ENCODE measurements at places on chromosomes 3 and 15.

DNA sequence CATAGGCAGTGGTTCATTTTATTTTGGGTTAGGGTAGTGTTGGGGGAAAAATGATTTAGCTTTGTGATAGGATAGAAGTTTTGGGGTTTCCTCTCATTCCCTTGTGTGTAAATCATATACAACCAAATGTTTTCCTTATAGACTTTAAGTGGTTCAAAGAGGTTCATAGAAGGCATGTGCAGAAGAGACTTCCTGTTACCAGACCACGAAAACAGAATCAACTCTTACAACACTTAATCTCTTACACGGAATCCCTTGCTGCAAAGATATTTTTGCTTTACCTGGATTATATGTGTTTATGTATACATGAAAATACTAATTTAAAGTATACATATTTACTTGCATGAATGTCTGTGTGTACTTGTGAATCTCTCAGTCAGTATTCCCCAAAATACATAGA lies 2.9 kb downstream of the TMOD2 start:
- H3K4me1 ChIP-seq = no peaks in the 10 kb centered on the region
- no peaks in the 10 kb centered on the region for H3K36me3 ChIP-seq
- H3K4me3 ChIP-seq = no peak overlapping the region
- DNase-seq = no peak

DNA sequence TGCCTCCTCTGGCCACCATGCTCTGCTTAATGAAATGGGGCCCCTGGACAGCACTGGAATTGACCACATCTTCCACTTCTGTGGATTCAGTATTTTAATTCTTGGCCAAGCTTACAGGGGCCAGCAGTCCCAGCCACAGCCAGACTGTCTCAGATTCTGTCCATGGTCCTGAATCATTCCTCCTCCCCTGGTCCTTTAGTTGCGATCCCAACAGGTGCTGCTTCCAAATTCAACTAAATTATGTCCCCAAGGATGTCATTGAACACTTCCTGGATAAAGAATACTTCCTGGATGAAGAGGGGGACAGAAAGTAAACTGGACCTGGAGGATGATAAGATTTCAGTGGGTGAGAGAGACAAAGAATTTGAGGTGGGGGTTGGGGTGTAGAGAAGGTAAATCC lies 111.1 kb upstream of the FOXB1 start:
- H3K4me1 ChIP-seq = no peaks in the 10 kb centered on the region
- no peaks in the 10 kb centered on the region for H3K36me3 ChIP-seq
- no peak overlapping the region for H3K4me3 ChIP-seq
- no peak for DNase-seq
- no peaks in the 10 kb centered on the region for H3K27me3 ChIP-seq

DNA sequence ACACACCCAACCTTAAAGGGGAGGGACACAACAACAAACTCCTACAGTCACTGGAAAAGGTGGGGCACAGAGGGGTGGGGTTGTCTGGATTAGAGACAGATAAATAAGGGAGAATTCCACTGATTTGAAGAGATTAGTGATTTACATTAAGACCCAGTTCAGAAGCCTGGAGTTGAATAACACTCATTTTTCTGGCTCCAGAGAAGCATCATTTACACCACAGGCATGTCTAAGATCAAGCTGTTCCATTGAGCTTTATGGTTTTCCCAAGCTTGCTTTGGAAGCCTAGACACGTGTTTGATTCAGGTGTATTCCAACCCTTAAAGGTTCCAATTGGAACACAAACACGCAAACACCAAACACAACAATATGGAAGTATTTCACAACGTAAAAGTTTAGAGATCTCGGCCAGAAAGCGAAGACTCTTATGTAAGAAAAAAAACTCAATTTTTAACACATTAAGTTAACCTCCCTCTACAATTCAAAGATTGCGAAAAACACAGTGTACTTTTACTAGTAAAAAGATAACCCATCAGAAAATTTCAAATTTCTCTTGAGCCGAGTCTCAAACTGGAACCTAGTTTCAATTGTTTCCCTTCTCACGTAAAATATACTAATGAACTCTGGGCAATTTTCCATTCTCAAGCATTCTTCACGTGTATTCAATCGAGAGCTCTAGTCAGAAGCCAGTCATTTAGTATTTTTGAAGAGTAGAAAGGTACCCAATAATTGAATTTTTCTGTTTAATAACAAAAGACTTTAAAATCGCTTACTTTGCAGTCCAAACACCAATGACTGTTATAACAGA lies 2.1 kb downstream of the TRA2B start:
- H3K4me1 ChIP-seq = peaks cover 50% of the 10 kb centered on the region
- no peaks in the 10 kb centered on the region for H3K27me3 ChIP-seq
- H3K4me3 ChIP-seq = peak overlapping the region; percentile 99
- no peak for DNase-seq
- H3K36me3 ChIP-seq = peaks cover 7% of the 10 kb centered on the region

GRCh38 chr15:41557673-41558399 lies 1.2 kb upstream of the TYRO3 start:
- peaks cover 34% of the 10 kb centered on the region for H3K4me1 ChIP-seq
- DNase-seq = no peak
- H3K4me3 ChIP-seq = no peak overlapping the region
- no peaks in the 10 kb centered on the region for H3K27me3 ChIP-seq
- peak overlapping the region; percentile 51 for H3K27ac ChIP-seq

GRCh38 chr3:117853923-117854668 lies 1144.5 kb downstream of the TUSC7 start:
- H3K36me3 ChIP-seq = no peaks in the 10 kb centered on the region
- no peaks in the 10 kb centered on the region for H3K27me3 ChIP-seq
- H3K27ac ChIP-seq = no peak overlapping the region
- no peak overlapping the region for H3K4me3 ChIP-seq
- no peak for DNase-seq

DNA sequence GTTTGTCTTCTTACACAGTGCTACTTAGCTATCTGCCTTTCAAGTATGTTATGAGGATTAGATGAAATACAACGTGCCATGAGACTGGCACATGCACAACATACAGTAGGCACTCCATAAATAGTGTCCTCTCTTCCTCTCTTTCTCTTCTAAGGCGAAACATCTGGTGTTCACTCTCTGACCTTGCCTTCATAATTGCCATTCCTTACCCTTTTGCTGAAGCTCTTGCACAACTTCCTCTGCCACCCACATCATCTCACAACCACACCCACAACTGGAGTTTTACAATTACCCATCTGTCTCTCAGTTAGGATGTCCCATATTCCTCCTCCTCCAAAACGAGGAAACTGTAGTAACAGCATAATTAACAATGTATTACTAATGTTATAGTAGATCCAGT lies 26.4 kb upstream of the ACP3 start:
- no peak for DNase-seq
- no peak overlapping the region for H3K4me3 ChIP-seq
- H3K4me1 ChIP-seq = no peaks in the 10 kb centered on the region
- no peaks in the 10 kb centered on the region for H3K36me3 ChIP-seq

DNA sequence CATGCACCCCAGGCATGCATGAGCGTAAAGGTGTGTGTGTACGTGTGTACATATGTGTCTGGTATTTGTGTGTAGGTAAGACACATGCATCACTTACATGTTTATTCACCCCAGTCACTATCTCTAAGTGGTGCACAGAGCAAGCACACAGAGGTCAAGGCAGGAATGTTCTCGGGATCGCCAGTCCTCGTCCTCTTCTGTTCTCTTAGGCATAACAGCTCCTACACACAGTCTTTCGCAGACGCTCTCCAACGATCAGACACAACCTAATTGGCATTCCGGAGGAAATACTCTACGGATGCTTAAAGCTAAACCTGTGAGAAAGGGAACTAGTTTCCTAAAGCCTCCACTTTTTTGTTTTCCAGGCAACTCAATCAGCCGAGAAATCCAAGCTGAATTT lies 95.9 kb downstream of the ADAMTS17 start:
- no peak overlapping the region for H3K27ac ChIP-seq
- H3K27me3 ChIP-seq = no peaks in the 10 kb centered on the region
- no peaks in the 10 kb centered on the region for H3K4me1 ChIP-seq

DNA sequence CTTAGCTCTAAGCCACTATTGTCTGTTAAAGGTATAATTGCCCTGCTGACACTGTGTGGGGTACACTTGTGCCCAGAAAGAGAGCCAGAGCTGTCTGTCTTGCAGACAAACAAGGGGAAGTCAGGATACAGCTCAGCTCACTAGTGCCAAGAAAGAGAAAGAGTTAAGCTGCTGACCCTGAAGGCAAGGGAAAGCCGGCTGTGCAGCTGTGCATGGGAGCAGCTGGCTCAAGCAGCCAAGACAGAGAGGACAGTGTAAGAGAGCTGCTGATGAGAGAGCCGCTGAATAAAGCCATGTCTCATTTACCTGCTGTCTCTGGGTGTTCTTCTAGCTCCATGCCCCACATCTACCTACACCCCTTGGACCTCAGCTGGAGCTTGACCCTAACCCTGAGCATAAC lies 428.1 kb upstream of the NAALADL2 start:
- no peak overlapping the region for H3K4me3 ChIP-seq
- H3K36me3 ChIP-seq = no peaks in the 10 kb centered on the region
- no peaks in the 10 kb centered on the region for H3K4me1 ChIP-seq
- no peak overlapping the region for H3K27ac ChIP-seq
- H3K27me3 ChIP-seq = no peaks in the 10 kb centered on the region

DNA sequence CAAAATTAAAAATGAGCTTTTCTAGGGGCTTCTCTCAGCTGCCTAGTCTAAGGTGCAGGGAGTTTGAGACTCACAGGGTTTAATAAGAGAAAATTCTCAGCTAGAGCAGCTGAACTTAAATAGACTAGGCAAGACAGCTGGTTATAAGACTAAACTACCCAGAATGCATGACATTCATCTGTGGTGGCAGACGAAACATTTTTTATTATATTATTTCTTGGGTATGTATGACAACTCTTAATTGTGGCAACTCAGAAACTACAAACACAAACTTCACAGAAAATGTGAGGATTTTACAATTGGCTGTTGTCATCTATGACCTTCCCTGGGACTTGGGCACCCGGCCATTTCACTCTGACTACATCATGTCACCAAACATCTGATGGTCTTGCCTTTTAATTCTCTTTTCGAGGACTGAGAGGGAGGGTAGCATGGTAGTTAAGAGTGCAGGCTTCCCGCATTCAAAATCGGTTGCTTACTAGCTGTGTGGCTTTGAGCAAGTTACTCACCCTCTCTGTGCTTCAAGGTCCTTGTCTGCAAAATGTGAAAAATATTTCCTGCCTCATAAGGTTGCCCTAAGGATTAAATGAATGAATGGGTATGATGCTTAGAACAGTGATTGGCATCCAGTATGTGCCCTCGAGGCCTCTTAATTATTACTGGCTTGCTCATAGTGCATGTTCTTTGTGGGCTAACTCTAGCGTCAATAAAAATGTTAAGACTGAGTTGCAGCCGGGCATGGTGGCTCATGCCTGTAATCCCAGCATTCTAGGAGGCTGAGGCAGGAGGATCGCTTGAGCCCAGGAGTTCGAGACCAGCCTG lies 984 bp downstream of the CCR5 start:
- no peak for DNase-seq
- no peaks in the 10 kb centered on the region for H3K4me1 ChIP-seq
- H3K27me3 ChIP-seq = no peaks in the 10 kb centered on the region
- no peaks in the 10 kb centered on the region for H3K36me3 ChIP-seq

DNA sequence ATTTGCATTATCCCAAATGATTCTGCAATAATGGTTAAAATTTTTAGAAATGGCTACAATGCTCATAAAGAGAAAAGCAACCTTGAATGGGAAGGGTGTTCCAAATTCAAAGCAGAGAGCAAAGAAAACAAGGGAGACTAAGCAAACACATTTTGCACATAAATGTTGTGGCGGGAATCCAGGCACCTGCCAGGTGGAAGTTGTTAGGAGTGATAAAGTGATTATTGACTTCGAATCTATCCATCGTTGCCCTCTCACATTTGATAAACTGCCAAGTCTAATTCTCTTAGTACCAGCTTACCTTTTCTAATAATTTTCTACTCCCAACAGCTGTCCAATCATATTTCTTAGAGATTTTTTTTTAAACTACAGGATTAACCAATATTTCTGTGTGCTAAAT lies 244.5 kb downstream of the CACNA2D3 start:
- no peaks in the 10 kb centered on the region for H3K27me3 ChIP-seq
- no peaks in the 10 kb centered on the region for H3K36me3 ChIP-seq
- H3K4me3 ChIP-seq = no peak overlapping the region
- DNase-seq = no peak

DNA sequence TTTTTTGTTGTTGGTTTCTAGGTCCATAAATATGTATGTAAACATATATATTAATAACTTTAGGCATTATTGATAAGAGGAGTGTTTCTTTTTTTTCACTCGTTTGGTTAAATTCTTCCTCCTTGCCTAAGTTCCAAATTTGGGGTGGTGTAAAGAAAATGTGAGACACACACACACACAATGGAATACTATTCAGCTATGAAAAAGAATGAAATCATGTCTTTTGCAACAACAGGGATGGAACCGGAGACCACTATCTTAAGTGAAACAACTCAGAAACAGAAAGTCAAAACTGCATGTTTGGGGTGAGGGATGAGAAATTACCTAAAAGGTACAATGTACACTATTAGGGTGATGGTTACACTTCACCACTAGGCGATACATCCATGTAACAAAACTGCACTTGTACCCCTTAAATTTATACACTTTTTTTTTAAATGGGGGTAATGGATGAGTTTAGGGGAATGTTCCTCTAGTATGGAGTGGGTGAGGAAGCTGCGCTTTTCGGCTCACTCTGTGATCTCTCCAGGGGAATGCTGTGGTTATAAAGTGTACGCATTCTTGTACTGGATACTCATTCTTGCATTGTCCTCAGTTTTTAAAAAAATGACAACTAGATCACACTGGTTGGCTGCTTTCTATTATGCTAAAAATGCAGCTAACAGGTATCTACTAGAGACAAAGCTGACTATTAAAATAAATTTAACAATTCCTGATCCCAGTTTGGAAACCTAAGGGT lies 50.8 kb upstream of the PPARG start:
- H3K27ac ChIP-seq = no peak overlapping the region
- H3K36me3 ChIP-seq = no peaks in the 10 kb centered on the region
- DNase-seq = no peak
- no peak overlapping the region for H3K4me3 ChIP-seq

- no peaks in the 10 kb centered on the region for H3K36me3 ChIP-seq
- H3K27ac ChIP-seq = no peak overlapping the region
- no peaks in the 10 kb centered on the region for H3K27me3 ChIP-seq
- DNase-seq = no peak
- no peak overlapping the region for H3K4me3 ChIP-seq
- H3K4me1 ChIP-seq = no peaks in the 10 kb centered on the region
These were observed 449.5 kb downstream of the SHQ1 start for GRCh38 chr3:72398781-72399180.

GRCh38 chr3:189685860-189686259 lies 54.7 kb downstream of the TP63 start:
- no peak for DNase-seq
- H3K4me3 ChIP-seq = no peak overlapping the region
- H3K4me1 ChIP-seq = no peaks in the 10 kb centered on the region
- no peaks in the 10 kb centered on the region for H3K36me3 ChIP-seq

DNA sequence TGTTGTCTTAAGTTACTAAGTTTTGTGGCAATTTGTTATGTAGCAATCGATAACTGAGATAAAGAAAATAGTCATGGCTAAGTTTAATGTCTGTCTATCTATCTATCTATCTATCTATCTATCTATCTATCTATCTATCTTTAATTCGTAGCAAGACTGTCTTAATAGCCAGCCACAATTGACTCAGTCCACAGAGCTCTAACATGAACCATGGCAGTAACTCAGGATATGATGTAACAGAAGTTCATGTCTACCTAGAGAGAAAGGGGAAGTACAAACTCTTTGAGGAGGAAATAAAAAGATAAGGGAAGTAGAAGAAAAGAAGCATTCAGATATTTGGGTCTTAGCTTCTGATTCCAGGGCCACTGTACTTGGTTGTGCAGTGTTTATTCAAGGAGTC lies 61.5 kb upstream of the FNDC3B start:
- H3K27ac ChIP-seq = no peak overlapping the region
- no peaks in the 10 kb centered on the region for H3K27me3 ChIP-seq
- DNase-seq = no peak
- no peaks in the 10 kb centered on the region for H3K4me1 ChIP-seq

Data from right atrium auricular region (tissue), 2 donors.